Skin of body (tissue), 3 donors: ENCODE measurements at places on chromosomes 3 and 15. TPM values are rescaled to one million over a fixed set of nuclear protein-coding genes. Genes with fewer than 3 reads are reported as not detected.

Gene CTXN2
- not detected for total RNA-seq

Gene P2RY1
- total RNA-seq: 5.7 TPM

Gene RBPMS2
- 0.59 TPM for total RNA-seq

- DNase-seq: no peak
These were observed 6.5 kb upstream of the ETV5 start for GRCh38 chr3:186115239-186115996.

DNA sequence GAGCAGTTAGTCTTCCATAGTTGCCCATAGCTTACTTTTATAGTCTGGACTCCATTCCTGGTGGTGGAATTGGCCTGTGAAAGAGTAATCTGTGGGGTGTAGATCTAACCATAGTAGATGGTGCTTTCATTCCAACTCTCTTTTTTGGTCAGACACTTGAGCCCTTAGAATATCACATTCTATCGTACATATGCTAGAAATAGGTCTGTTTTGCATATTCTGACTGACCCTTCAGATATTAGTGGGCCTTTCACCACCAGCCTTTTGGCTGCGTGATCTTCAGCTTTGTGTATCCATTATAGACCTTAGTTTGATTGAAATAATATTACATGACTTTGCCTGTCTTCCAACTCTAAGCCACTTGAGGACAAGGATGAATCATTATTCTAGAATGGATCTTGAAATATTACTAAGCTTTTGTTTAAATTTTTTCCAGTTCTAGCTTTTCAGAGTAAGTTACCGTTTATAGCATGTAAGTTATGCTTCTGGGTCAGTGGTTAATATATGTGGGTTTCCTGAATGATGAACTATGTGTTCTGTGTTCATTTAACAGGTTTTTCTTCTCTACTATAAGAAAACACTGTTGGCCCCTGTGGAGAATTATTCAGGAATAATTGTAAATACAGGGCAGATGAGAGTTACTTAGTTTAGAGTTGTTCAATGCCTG, 8.7 kb downstream of the RAB7A start:
- no peak for DNase-seq

DNA sequence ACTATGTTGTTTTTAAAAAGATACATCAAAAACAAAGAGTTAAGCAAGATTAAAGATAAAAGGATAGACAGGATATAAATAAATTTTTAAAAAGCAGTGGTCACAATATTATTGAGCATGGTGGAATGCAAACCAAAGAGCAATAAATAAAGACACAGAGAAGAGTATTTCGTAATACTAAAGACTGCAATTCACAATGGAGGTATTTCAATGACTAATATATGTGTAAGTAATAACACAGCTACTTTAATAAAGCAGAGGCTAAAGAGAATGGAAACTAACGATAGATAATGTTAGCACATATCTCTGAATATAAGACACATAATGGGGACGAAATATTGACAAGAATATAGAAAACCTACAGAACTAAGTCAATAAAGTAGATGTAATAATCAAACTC, 219.6 kb downstream of the WDR72 start:
- DNase-seq: no peak

DNA sequence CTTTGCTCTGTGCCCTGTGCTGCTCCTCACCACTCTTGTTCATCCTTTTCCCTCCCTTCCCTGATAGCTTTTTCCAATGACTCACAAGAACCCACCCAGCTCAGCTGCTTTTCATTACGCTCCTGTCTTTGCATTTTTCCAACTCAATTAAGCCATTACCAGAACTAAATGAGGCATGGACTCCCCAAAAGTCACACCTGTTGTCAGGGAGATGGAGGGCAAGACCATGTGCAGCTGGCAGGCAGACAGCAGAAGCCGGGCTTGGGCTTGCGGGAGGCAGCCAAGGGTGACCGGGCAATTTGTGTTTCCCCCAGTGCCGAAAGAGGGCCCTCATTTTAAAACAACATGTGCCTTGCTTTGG, 64.3 kb downstream of the CASR start:
- no peak for DNase-seq

GRCh38 chr3:143118630-143119008, 952 bp upstream of the CHST2 start:
- no peak for DNase-seq

DNA sequence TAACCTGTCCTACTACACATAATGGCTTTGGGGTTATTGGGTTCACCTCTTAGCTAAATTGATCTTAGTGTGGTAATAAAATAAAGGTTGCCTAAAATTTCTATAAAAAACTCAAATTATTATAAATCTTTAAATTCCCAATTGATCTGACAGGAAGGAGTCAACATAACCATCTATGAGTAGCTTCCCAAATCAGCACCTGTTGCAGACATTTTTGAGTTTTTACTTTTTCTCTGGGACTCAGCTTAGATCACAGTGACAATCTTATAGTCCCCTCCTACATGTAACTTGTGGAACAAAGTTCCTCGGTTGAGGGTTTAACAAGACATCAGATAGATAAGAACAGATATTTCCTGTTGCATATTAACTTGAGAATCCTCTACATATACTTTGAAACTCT, 601.0 kb downstream of the TUSC7 start:
- no peak for DNase-seq

DNA sequence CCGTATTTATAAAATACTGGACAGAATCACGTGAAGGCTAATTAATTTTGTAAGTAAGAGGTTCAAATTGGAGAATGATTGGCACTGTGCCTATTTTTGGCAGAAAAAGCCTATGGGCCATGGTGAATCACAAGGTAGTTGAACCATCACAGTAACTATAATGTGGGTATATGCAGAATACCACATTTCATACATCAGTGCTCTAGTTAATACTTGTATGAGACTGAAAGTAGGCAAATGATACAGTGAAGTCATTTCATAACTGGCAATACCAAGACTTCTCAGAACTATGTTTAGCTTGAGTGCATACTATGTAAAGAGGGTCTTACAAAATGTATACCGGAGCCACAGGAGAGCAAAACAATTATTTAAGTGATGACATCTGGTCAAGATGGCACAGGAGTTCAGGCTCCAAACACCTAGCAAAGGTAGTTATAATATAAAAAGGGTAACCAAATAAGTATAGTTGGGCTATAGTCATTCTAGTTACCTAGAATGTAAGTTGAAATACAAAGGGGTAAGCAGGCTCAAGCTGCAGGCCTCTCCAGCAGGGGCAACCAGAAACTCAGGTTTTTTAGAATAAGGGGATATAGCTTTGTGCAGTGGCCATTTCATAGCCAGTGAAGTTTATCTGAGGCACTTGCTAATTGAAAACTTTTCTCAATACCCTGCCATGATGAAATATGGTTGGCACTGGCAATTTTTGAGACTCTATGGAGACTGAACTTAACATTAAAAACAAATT, 19.1 kb downstream of the GPR160 start:
- DNase-seq: no peak

DNA sequence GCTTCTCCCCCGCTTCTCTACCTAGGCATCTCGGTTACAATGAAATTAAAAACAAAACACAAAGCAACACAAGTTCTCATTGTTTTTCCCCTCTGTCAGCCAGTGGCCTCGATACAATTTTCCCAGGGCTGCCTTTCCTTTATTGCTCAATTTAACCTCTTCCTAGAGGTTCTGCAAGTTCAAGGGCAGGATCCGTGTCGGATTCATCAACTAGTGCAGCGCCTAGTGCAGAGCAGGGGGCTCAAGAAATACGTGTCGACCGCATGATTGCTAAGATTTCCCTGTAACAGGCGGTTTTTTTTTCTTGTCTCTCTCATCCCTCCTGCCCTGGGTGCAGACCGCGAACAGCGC, 1.4 kb upstream of the BHLHE40 start:
- DNase-seq: no peak

DNA sequence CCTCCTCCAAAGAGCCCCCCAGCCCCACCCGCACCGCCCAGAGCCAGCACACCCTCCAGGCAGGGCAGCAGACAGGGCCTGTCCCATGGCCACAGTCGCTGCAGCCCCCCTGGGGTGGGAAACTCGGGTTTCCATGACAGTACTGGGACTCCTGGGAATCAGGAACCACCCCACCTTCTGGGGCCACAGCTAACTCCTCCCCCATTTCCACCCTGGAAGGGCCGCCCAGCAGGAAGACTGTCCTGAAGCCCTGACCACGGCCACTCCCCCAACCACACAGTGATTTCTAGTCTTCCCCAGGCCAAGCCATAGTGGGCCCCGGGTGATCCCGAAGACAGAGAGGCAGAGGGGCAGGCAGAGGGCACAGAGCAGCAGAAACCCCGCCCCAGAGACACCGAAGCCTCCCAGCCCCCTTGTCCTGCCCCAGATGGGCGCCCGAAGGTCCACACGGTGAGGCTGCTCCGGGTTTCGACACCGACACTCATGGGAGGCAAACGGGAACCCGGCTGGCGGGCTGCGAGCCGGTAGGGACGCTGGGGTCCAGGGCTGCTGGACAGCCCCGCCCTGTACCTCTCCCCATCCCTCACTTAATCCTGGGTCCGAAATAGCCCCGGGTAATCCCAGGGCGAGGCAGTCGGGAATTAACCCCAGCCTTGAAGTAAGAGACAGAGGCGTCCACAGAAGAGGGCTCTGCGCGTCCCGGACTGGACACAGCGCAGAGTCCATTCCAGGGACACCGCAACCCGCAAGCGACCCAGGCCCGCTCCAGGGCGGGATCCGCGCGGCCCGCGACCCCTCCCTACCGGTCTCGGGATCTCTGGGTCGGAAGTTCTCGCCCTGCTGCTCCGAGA, 138.4 kb downstream of the NUP210 start:
- no peak for DNase-seq

Gene ITGA11
- 5.7 TPM for total RNA-seq

- no peak for DNase-seq
These were observed 31.1 kb upstream of the NR2E3 start for GRCh38 chr15:71779073-71779797.

DNA sequence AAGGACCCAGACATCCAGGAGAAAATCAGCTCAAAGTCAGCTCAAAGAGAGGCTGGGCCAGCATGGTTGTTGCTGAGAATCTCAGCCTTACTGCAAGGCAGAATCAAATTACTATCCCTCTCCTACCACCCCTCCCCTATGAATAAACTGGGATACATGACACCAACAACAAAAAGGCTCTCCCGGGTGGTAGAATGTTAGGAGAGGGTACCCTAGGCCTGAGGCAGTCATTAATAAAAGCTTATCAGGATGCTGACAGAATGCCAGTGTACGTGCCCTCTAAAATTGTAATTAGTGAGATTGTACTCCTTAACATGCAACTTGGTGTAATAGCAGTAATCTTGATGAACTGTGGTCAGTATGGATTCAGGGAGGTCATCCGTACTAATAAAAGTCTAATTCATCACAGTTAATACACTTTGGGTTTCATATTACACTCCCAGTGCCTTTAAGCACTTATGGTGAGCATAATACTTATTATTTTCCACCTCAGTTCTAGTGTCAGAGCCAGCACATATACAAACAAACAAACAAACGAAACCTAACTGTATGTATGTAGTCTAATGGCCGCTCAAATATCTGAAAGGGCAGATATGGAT, 76.5 kb downstream of the B3GALNT1 start:
- DNase-seq: no peak
